ENCODE measurements at places on chromosomes 7 and 10.

GRCh38 chr10:90846746-90847145 lies 11.1 kb downstream of the HTR7 start:
- DNase-seq: peak; percentile 71

DNA sequence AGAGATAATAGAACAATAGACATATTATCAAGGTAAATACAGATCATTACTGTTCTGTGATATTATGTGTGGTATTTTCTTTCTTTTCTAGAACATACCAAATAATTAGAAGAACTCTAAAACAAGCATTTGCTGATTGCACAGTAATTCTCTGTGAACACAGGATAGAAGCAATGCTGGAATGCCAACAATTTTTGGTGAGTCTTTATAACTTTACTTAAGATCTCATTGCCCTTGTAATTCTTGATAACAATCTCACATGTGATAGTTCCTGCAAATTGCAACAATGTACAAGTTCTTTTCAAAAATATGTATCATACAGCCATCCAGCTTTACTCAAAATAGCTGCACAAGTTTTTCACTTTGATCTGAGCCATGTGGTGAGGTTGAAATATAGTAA lies 185.5 kb downstream of the CFTR start:
- DNase-seq: no peak

GRCh38 chr7:118311121-118311836 lies 86.8 kb downstream of the ANKRD7 start:
- no peak for DNase-seq

GRCh38 chr7:1848013-1848640 lies 178.1 kb downstream of the ELFN1 start:
- peak; percentile 0 for DNase-seq

DNA sequence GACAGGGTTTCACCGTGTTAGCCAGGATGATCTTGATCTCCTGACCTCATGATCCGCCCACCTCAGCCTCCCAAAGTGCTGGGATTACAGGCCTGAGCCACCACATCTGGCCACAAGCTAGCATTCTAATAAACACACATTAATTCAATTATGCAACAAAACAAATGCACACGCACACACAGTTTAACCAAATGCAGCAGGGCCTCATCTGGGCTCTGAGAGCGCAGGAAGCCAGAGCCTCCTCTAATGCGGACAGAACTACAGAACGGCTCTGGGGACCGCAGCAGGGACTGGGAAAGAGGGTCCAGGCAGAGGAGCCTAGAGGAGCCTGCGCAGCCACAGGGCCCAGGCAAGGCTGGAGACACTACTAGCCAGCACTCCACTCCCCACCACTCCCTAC lies 3.8 kb downstream of the MAD1L1 start:
- DNase-seq: peak; percentile 55

DNA sequence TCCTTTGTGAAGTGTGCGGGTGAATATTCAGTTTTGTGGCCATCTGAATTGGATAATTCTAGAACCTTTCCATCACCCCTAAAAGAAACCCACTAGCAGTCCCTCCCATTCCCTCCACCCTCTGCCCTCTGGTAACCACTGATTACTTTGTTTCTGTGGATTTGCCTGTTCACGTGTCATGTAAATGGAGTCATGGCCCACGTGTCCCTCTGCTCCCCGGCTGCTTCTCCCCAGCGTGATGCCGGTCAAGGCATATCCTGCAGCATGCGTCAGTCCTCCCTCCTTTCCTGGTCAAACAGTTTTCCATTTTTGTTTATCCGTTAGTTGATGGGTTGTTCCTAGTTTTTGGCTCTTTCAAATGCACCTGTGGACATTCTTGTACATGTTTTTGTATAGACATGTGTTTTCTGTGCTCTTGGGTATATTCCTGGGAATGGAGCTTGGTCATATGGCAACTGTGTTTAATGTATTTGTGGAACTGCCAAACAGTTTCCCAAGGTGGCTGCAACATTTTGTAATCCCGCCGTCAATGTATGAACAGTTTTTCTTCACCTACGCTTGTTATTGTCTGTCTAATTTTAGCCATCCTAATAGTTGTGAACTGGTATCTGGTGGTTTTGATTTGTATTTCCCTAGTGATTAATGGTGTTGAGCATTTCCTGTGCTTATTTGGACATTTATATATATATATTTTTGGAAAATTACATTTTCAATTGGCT lies 22.4 kb downstream of the PPP2R2D start:
- no peak for DNase-seq

- DNase-seq: peak; percentile 58
Measured at GRCh38 chr7:128863433-128863989, 855 bp downstream of the ATP6V1F start.

GRCh38 chr10:119725517-119725827 lies 378 bp upstream of the INPP5F start:
- DNase-seq: no peak

DNA sequence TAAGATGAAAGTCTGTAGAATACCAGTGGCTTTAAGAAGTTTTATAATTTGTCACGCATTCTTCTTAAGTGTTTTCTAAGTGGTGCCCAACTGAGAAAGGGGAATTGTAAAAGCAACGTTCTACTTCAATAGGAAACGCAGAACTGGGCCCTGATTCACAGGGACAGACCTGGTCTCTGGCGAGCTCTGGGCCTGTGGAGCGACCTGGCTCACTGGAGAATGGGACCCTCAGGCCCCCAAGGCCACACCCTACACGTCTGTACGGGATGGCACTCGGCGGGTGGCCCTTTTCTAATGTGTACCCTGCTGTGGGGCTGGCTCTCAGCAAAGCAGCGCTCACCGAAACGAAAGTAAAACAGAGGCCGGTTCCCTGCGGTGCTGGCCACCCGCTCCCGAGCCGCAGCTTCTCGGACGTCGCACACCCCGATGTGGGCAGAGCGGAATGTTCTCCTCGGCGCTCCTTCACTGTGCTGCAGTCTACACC lies 205.0 kb downstream of the DIP2C start:
- peak; percentile 41 for DNase-seq

- DNase-seq: no peak
Measured at GRCh38 chr7:99293167-99293566, 20.5 kb downstream of the MYH16 start.

- peak; percentile 17 for DNase-seq
Measured at GRCh38 chr10:38027986-38028385, 17.5 kb downstream of the ZNF33A start.

DNA sequence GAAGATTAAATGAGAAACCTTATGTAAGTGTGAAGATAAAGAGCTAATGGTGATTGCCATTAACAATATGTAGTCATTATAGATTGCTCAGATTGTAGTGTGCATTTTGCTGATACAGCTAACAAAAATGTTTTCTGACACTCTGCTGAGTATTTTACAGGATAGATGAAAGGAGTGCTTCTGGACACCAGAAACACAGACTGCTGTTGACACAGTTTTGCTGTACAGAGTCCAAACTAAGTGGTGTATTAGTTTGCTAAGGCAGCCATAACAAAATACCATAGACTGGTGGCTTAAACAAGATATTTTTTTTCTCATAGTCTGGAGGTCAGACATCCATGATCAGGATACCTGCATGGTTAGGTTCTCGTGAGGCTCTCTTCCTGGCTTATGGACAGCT lies 2.2 kb downstream of the SMC3 start:
- no peak for DNase-seq

- no peak for DNase-seq
Measured at GRCh38 chr10:111706331-111706730, 477.2 kb downstream of the GPAM start.

All from foreskin fibroblast (primary cell).